Esophagus muscularis mucosa (tissue), 4 donors: ENCODE measurements at places on chromosomes 7 and 10. TPM values are rescaled to one million over a fixed set of nuclear protein-coding genes. Genes with fewer than 3 reads are reported as not detected.

SYT15 gene
- 6.1 TPM for total RNA-seq

DNA sequence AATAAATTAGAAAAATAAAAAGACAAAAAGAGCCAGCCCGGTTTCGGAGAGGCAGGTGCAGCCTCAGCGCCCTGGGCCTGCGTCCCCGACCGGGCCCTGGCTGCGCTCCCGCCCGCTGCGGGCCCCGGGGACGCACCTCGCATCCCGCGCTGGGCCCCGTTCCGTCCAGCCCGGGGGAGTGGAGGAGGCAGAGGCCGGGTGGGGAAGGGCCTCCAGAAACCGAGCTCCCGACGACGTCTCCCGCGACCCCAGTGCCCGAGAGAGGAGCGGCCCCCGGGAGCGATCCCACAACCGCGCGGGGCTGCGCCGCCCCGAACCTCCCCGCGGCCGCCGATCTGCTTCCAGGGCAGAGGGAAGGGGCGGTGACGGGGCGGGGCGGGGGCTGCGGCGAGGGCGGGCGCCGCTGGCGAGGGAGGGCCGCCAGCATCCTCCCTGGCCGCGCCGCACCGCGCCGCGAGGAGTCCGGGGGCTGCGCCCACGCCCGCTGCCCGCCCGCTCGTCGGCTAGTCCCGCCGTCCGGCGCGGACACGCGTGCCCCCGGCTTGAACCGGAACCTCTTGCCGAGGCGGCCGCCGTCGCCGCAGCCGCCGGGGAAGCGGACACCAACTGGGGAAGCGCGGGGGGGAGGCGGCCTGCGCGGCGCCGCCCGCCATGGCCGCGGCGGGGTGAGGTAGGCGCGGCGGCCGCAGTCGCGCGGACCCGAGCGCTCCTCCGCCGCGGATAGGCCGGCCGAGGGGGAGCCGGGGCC is at the start of gene CCNY:
TSS of gene CCNY (plus strand) at position 426 of the 748 bp plus-strand sequence. CDS start 545 bp downstream, outside the sequence.
- no peak for DNase-seq

ADIRF gene
- 119 TPM for total RNA-seq

DNA sequence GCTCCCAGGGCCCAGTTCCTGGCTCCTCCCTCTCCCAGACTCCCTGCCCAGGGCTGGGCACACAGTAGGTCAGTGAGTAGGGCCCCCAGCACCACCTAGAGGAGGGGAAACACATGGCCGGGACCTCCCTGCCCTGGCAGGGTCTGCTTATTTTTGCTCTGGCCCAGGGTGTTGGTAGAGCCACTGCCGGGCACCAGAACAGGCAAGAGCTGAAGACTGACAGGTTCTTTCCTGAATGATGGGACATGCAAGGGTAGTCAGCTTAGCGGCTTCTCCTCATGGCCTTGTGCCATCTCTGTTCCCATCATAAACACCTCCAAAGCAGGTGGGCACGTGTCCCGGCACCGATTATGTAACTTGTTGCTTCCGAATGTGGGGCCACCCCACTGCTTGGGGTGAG is 86.5 kb downstream of the NEURL1 start:
- DNase-seq, result no peak

ITGB8 gene
- 30.4 TPM for total RNA-seq

DNA sequence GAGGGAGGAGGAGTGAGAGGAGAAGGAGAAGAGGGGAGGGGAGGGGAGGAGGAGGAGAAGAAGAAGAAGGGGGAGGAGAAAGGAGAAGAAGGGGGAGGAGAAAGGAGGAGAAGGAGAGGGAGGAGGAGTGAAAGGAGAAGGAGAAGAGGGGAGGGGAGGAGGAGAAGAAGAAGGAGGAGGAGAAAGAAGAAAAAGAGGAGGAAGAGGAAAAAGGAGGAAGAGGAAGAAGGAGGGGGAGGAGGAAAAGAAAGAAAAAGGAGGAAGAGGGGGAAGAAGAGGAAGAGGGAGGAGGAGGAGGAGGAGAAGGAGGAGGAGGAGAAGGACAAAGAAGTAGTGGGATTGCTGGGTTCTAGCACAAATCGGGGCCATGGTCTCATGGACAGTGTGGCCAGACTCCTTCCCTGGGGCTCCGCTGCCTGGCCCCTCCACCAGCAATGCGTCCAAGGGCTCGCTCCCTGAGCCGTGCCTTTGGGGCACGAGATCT is 4.2 kb upstream of the MAFK start:
- DNase-seq, result no peak

DNA sequence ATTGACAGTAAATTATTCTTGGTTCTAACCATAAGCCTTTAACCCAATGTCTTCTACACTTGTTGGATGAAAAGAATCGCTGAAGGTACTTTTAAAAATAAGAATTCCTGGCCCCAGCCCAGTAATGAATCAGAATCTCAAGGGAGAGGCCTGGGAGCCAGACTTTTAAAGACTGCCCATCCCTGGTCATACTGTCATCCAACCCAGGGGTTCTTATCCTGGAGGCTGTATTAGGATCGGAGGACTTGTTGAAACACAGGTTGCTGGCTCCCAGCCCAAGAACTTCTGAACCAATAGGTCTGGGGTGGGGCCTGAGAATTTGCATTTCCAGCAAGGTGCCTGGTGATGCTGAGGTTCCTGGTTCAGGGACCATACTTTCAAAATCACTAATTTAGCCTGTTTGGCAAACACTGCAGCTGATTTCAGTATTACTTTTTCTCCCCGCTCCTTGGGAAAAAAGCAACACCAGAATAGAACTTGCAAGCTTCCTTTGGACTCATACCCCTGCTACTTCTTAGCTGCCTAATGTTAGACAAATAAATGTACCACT is 79.5 kb upstream of the FAM133B start:
- no peak for DNase-seq

GRCh38 chr7:35648367-35648766 is 46.6 kb downstream of the HERPUD2 start:
- no peak for DNase-seq

GRCh38 chr7:156896388-156897022 is 3.5 kb upstream of the LMBR1 start:
- no peak for DNase-seq

GRCh38 chr7:41630741-41631140 is 72.1 kb downstream of the INHBA start:
- DNase-seq, result no peak

GRCh38 chr7:17492437-17492836 is 194.0 kb downstream of the AHR start:
- no peak for DNase-seq

- DNase-seq, result no peak
Observed at GRCh38 chr10:9762966-9763656, 1254.6 kb upstream of the CELF2 start.

GRCh38 chr7:20064974-20065862 is 152.0 kb downstream of the MACC1 start:
- DNase-seq, result no peak

GRCh38 chr7:46432708-46433107 is 511.6 kb upstream of the IGFBP3 start:
- no peak for DNase-seq

DNA sequence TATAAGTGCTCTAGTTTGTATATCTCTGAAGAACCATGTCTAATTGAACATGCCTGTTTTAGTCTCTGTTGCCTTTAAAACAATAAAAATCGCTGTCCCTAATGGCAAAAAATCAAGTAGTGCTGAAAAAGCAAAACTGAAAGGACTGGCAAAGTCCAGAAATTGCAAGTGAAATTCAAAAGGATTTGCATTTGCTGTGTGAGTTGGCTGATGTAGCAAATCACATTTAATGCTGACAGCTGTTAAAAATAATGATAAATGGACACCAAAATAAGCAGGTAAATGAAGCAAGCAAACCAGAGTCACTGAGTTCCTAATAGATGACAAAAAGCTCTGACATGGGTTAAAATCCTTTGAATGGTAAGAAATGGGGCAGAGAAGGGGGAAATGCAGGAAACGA is 874.1 kb downstream of the GRM8 start:
- DNase-seq, result no peak

NRCAM gene
- 3.6 TPM for total RNA-seq

DNA sequence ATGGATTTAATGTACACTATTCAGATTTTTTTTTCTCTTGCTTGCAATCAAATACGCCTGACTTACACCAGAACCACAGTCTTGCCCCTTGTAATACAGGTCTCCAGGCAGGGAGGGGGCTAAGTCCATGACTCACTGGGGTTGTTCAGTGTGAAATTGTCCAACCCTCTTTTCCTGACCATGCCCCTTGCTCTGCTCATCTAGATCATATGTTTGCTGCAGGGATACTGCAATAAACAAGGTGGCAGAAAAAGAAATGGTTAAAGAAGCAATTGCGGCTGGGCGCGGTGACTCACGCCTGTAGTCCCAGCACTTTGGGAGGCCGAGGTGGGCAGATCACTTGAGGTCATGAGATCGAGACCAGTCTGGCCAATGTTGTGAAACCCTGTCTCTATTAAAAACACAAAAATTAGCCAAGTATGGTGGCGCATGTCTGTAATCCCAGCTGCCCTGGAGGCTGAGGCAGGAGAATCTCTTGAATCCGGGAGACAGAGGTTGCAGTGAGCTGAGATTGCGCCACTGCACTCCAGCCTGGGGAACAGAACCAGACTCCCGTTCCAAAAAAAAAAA is 85.5 kb downstream of the TMEM130 start:
- no peak for DNase-seq

- DNase-seq, result no peak
Observed at GRCh38 chr10:94803307-94803706, 40.8 kb downstream of the CYP2C19 start.

DNA sequence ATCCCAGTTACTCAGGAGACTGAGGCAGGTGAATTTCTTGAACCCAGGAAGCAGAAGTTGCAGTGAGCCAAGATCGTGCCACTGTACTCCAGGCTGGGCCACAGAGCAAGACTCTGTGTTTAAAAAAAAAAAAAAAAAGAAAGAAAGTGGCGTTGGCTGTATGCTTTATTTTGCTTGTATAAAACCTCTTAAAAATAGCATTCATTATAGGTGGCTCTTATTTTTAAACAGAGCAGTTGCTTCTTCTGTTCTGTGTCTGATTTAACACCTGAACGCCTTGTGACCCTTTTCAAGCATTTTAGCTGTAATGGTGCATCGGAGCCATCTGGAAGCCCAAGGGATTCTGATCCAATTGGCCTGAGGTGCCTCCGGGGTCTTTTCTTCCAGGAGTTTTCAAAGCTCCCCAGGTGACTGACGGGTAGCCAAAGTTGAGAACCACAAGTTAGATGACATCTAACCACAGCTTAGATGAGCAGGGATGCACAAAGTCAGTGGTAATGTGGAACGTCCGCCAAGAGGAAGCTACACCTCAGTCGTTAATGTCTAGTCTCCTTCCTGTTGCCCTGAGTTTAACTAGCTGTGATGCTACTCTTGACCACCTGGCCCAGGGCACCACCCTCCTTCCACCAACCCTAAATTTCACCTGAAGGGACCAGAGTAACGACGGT is 274.6 kb upstream of the KLF6 start:
- no peak for DNase-seq

FAM241B gene
- total RNA-seq, result 2.0 TPM

DNA sequence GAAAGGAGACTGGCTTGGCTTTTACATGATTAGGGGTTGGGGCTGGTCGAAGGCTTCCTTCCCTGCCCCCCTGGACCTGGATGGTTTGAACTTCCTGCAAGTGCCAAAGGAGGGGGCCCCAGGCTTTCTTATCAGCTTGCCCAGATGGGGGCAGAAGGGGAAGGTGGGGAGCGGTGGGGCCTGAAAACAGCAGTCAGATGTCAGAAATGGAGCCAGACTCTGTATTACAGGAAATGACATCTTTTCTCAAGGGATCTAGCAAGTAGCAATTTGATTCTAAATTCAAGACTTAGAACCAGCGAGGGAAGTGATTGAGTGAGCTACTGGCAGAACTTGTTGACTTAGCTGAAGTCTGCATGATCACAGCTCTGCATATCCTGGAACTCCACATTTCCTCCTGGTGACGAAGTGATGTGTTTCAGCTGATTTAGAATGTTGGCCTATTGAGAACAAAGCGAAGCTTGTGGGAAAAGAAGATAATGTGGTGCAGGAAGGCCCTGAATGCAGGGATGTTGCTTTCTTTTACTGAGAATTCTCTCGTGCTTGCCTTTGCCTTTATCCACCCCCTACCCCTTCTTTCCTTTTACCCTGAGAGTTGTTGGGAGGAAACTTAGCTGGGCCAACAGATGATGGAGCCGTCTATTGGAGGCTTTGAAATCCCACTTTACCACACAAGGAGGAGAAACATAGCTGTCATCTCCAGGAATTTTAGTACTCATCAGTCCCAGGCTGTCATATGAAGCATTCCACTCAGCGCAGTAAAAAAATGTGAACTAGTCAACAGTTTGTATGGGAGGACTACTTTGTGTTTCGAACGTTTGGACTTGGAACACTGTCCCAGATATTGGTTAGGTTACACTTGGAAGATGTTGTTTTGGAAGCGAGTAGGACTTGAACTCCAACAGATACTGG is 43.2 kb downstream of the CCNY start:
- no peak for DNase-seq

GRCh38 chr7:44965937-44966730 is 12.7 kb downstream of the MYO1G start:
- no peak for DNase-seq

DNA sequence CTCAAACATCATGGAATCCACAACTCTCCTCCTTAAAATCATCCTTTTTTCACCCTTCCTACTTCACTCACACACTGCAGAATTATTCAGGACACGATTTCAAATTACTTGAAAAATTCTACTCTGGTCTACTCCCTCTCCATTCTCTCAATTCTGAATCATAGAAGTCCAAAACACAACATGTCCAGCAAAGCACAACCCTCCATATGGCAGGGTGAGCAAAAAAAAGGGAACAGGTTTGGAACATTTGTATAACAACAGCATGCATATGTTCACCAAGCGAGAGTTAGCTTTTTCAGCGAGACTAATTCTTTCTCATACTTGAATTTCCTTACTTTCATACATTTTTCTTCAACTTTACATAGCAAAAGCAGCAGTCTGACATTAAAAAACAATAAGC is 73.4 kb downstream of the ABI1 start:
- no peak for DNase-seq

- peak; percentile 34 for DNase-seq
Observed at GRCh38 chr10:121899727-121900126, 28.1 kb downstream of the ATE1 start.

- no peak for DNase-seq
Observed at GRCh38 chr10:100341953-100342626, 4.9 kb upstream of the SCD start.

LSM8 gene
- 25.2 TPM for total RNA-seq

GRCh38 chr7:116753130-116753529 is 81.1 kb downstream of the MET start:
- no peak for DNase-seq
